Spinal cord (tissue), 10 donors: ENCODE measurements at places on chromosomes 6 and 20.

DNA sequence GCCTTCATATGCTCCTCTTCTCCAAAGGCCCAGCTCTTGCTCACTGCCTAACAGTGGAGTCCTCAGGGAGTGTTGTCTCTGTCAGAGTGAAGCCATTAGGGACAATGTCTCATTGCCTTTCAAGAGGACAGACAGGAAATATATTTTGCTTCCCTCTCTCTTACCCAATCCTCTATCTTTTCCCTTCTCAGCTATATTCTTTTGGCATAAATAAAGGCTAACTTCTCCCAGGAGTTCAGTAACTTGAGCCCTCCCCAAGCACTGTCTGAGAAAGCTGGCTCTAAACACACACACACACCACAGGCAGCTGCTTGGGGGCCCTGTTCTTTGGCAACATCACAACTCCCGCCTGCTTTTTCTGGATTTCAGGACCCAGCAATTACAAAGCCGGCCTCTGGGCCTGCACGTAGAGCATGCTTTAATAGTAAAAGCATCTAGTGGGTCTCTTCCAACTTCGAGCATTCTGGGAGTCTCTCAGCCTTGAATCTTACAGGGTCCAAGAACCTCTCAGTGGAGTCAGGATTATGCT is 34.7 kb upstream of the LAMA4 start:
- peak; percentile 66 for DNase-seq

- DNase-seq = no peak
These were observed 120.3 kb upstream of the RALGAPA2 start for GRCh38 chr20:20832715-20833114.

GRCh38 chr6:63452125-63452524 is 120.2 kb upstream of the LOC128125822 start:
- DNase-seq = no peak

- peak; percentile 65 for DNase-seq
These were observed 8.6 kb upstream of the YTHDF1 start for GRCh38 chr20:63224412-63225081.

GRCh38 chr20:4159765-4160490 is 144.6 kb upstream of the RNF24 start:
- DNase-seq = no peak

DNA sequence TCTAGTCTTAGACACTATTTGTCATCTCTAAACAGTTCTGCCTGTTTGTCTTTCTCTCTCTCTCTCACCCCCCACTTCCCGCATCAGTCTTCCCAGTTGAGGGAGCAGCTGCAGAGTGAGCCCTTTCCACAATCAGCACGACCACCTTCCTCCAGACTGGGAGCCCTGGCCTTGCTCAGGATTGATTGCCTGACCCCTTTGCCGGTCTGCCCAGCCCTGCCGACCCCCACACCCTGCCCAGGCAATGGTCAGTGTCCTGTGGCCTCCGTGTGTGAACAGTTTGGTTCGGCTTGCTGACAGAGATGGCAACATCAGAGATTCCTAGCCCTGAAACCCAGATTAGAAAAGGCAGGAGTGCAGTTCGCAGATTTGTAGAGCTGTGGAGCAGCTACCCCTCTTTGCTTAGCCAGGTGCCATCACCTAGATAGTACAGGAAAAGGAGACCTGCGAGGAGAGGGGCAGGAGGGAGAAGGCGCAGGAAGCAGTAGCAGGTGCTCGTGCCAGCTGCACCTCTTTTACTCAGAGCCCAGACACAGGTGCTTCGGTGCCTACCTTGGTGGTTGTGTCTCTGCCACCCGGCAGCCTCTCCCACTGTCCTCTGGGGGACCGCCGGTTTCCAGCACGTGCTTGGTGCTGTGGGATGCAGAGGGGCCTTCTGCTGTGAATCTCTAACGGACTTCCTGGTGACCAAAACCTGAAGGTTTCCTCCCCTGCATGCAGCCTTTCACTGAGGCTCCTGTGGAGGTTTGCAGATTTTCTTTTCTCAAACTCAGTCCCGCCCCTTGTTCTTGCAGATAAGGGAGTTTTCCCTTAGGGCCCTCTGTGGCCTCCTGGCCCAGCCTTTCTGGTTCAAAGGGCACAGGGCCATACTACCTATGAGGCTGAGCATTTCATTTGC is 92.4 kb downstream of the SCML4 start:
- DNase-seq = no peak

DNA sequence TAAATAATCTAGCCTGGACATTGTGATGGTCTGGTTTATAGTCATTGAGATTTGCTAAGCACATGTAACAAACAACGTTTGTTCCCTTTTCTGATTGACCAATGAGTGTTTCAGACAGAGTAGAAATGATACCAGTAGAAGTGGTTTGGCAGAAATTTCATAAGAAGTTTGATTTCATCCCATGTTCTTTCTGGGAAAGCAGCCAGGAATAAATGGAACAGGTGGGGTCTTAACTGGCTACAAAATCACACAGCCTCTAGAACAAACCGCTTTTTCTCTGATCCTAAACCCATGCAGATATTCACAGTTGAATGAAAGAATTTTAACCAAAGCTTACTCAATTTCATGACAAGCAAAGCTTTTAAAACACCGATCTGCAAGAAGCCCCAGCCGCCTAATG is 227.5 kb downstream of the UST start:
- no peak for DNase-seq

DNA sequence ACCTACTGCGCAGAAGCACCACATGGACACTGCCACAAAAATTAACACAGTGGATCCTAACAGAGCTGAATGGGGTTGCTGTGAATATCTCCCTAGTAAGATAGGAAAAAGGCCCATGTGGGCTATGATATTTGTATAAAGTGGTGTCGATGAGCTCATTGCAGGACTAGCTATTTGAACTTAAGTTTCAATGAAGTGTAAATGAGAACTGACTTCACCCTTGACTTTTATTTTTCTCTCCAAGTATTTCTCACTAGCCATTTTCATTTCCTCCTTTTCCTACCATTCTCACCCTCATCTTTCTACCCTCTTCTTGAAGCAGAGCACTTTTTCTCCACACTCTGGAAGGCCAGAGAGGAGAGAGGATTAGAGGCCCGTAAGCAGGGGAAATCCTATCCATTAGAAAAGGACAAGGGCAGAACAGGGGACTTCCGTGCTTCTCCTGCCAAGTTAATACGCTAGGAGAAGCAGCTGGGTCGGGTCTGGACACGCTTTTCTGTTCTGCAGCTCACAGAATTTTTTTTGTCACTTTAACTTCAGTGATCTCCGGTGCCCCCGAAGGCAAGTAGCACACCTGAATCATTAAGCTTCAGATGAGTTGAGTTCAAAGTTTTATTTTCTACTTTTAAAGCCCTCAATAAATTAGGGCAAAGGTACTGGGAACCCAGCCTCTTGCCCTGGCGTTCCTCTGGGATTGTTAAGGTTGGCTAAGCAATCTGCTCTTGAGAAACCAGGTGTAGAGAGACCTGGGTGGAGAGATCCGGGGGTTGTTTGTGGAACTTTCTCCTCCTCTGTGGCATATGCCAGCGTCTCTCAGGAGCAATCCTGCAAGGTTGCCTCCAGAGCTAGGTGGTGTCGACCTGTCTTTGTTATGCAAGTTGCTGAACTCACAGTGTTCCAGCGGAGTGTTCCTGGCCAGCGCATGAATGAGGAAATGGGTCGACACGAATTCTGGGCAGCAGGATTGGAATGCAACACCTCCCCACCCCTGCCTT is 56.2 kb upstream of the ARID1B start:
- DNase-seq = no peak

- no peak for DNase-seq
These were observed 26.0 kb downstream of the PTPRA start for GRCh38 chr20:2899243-2899642.

GRCh38 chr20:54079652-54080051 is 9.3 kb upstream of the BCAS1 start:
- DNase-seq = no peak

- DNase-seq = no peak
These were observed 312.4 kb downstream of the CDKAL1 start for GRCh38 chr6:20846602-20847028.

GRCh38 chr6:167505782-167506181 is 180.9 kb downstream of the TTLL2 start:
- DNase-seq = no peak

DNA sequence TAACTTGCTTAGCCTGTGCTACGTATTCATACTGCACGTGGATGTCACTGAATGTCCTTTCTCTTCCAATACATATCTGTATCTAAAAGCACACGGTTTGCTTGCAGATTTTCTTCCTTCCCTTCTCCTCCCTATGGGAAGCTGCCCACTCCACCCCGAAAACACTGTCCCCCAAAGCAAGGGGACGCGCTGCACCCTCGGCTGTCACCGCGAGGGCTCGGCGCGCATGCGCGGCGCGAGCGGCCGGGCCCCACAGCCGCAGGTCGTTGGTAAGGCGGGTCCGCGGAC is 659 bp downstream of the TMX4 start:
- peak; percentile 79 for DNase-seq

DNA sequence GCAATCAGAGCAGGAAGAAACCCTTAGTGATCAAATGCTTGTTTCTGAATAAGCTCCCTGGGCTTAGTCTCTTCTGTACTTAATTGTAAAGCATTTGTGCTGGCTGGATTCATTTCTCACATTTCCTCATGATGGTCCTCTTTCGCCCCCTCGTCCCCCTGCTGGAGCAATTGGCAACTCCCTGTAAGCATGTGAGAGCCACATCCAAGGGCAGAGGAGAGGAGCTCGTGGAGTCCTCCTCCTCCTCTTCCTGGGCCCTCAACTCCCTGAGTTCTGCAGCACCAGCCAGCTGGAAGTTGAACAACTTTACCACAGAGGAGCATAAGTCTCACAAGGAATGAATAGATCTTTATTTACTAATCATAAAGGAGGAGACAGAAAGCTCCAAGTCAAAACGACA is 12.6 kb downstream of the ANKEF1 start:
- no peak for DNase-seq

GRCh38 chr20:60201198-60201835 is 243.1 kb downstream of the CDH26 start:
- no peak for DNase-seq

GRCh38 chr20:38353316-38353715 is 7.0 kb downstream of the LBP start:
- no peak for DNase-seq

DNA sequence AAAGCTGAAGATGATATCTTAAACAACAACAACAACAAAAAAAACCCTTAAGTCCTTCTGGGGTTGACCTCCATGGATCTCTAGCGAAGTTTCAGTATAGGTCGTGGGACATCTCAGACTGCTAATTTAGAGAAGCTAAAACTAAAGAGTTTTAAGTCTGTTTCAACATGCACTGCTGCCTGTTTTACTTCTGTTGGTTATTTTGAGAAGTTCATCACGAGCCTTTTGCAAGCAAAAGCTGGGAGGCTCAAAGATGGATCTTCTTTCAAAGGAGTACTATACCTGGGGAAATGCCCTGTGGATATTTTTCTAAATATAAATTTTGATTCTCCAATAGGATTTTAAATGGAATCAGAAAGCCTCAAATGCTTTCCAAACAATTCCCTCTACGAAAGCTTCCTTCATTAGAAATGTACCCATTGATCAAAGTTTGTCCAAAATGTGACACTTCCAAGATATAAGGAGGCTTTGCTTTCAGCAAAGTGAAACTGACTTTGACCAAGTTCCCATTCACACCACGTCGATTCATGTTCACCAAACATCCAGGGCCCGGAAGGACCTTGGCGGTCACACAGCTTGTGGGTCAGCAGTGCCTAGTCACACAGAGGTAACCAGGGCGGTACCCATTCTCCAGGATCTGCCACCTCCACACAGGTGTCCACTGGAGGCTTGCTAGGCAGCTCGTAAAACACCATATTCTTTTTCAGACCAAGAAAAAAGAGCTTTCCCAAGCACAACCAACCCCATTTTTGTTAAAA is 94.7 kb upstream of the QKI start:
- no peak for DNase-seq

GRCh38 chr6:18141805-18142590 is 12.9 kb downstream of the TPMT start:
- no peak for DNase-seq

DNA sequence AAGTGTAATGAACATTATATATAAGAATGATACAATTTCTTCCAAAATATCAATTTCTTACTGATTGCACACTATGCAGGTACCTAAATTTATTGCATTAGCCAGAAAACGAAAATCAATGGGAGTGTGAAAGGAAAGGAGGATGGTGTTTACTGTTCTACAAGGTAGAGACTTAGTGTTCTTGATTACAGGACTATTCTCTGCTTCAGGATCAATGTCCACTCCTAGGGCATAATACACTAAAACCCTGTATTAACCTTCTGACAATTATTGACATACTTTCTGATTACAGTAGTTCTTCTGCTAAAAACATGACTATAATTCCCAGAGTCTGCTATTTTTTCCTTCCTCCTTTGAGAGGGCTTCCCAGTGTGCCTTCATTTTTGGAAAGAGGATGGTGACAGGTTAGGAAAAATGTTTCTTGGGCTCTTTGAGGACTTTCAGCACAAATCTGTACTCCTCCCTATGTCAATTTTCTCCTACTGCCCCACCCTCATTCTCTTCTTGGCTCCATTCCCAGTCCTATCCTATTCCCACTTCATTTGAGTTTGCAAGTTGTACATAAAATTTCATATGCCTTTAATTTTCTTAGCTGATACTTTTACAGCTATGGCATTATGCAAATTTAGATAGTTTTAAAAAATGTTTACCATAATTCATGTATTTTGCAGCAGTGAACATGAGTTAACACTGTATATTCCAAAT is 278.9 kb downstream of the CENPW start:
- DNase-seq = no peak

DNA sequence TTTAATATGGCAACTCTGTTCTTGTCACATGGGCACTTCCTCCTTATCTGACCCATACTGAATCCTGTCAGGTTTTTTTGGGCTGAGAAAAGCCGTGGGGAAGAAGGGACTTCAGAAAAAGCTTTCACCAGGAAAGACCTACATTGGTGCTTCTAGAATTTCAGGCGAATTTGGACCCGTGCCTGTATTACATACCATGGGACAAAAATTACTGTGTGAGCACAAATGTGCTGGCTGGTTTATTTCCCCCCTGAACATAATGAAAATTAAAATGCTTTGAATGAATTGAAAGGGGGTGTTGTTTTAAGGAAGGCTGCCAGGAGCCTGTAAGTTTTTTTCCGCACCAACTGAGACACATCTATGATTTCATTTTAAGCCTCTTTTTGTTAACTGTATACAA is 29.6 kb downstream of the CAP2 start:
- no peak for DNase-seq

DNA sequence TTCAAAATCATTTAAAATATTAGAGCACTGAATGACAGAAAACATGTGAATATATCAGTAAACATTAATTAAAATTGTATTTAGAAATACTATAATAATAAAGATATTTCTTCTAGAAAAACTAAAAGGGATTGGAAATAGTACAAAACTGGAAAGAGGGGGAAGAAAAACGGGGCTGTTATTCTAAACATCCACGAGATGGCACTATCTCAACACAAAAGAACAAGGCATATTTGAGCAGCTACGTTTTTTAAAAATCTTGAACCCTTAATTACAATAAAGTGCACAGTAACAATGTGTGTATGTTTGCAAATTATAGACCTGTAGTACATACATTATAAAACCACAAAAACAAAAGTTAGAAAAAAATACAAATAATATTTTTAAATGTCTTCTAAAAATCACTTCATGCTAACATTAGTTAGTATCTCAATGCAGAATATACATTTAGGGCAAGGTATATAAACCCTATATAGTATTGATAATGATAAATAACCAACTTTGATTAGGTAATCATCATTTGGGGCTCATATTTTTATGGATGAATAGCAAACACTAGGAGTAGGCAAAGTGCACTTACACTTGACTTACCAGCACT is 42.5 kb upstream of the PNISR start:
- peak; percentile 73 for DNase-seq

- no peak for DNase-seq
These were observed 54.0 kb downstream of the PHACTR2 start for GRCh38 chr6:143731789-143732188.
